ENCODE measurements at places on chromosomes 4 and X.

- no peak for DNase-seq
These were observed 21.6 kb upstream of the MAPK10 start for GRCh38 chr4:86381431-86381830.

DNA sequence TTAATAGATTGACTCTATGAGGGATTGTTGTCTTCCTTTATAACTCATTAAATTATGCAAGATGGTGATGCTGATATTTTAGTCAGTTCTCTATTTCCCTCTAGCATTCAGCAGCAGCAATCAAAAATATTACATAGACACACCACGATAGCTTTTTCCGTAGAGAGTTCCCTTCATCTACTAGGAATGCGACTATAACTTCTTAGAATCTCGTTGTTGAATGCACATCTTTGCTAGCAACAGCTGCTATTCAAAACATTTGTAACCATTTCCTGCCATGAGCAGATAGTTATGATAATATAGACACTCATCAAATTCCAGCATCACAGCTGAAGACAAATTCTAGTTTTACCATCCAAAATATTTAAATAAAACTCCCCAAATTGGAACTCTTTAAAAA, 147.4 kb upstream of the FGF13 start:
- no peak for DNase-seq

DNA sequence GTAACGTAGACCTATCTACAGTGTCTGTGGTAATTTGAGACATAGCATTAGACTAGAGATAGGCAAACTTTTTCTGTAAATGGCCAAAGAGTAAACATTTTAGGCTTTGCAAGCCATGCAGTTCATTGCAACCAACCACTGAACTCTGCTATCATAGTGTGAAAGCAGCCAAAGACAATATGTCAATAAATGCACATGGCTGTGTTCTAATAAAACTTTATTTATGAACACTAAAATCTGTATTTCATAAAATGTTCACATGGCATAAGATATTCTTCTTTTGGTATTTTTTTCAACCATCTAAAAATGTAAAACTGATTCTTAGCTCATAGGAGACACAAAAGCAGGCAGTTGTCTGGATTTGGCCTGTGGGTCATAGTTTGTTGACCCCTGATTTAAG, 120.9 kb downstream of the AMELX start:
- DNase-seq = no peak

- DNase-seq = peak; percentile 31
These were observed 3.1 kb downstream of the JADE1 start for GRCh38 chr4:128812442-128813235.

GRCh38 chr4:140856621-140857062, 100.5 kb upstream of the TBC1D9 start:
- DNase-seq = no peak

GRCh38 chr4:5510504-5510903, 197.9 kb downstream of the EVC2 start:
- no peak for DNase-seq

DNA sequence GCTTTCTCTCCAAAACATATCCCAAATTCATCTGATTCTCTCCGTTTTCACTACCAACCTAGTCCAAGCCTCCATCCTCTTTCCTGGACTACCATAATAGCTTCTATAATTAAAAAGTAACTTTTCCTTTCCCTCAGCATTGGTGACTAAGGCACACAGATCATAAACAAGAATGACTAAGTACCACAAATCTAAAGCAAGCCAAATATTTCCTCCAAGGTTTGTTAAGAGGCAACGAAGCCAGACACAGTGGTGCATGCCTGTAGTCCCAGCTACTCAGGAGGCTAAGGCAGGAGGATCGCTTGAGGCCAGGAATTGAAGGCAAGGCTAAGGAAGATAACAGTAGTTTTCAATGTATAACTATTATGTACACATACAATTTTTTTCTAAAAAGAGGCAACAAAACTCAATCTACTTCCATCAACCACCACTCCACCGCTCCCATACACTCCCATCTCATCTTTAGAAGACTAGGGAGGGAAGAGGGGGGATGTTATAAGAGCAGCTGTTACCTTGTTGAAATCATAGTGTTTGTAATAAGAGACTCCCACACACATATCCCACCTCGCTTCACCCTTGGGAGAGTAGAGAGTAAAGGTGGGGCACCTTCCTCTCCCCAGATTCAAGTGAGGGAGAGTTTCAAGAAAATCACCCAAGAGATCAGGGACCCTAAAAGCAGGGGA, 4.2 kb upstream of the JCHAIN start:
- DNase-seq = no peak

DNA sequence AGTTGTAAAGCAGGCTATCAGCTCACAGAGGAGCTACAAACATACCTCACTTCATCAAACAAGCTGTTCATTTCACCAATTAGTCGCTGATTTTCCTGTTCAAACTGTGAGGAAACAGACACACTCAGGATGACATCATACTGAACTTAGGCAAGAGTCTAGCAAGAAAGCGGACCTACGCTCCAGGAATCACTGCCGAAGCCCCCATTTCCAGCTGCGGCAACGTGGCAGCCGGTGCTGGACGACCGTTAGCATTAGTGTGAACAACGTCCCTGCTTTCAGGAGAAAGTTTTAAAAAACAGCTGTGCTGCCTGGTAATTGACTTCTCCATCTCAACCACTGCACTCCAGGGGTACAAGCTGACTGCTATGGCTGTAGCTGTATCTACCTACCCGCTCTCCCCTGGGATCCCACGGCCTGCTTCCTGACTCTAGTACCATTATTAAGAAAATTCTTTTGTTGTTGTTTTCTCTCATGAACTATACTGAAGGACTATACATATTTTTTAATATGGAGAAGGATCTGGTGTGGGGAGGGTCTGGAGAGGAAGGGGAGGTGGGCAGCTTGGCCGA, 38.3 kb downstream of the NSG1 start:
- DNase-seq = no peak

DNA sequence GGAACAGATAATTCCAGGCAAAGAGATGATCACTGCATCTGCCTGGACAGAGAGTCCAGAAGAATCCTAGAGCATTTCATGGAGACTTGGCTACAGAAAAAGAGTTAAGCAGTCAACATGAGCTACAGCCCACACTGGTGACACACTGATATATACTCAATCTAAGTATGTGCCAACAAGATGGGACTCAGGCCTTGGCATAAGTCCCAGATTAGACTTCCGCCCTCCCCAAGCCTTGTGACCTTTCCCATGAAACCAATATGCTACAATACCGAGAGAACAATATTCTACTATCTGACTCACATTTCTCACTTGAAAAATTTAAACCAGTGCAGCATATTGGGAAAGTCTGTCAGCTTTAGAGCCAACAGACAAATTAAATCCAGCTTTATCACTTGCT, 65.7 kb upstream of the SLITRK2 start:
- no peak for DNase-seq

DNA sequence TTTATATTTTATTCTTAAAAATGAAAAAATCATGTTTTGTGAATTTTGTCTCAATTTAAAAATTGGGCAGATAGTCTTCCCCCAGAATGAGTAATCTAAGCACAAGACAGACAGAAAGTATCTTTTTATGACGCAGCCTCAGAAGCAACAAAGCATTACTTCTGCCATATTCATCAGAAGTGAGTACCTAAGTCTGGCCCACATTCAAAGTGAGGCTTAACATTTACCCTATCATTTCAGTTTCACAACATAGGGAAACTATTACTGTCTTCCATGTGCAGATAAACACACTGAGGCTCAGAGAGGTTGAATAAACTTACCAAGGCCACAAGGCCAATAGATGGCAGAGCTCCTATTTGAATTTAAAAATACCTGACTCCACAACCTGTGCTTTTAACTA, 4.4 kb upstream of the PRDX4 start:
- DNase-seq = no peak

DNA sequence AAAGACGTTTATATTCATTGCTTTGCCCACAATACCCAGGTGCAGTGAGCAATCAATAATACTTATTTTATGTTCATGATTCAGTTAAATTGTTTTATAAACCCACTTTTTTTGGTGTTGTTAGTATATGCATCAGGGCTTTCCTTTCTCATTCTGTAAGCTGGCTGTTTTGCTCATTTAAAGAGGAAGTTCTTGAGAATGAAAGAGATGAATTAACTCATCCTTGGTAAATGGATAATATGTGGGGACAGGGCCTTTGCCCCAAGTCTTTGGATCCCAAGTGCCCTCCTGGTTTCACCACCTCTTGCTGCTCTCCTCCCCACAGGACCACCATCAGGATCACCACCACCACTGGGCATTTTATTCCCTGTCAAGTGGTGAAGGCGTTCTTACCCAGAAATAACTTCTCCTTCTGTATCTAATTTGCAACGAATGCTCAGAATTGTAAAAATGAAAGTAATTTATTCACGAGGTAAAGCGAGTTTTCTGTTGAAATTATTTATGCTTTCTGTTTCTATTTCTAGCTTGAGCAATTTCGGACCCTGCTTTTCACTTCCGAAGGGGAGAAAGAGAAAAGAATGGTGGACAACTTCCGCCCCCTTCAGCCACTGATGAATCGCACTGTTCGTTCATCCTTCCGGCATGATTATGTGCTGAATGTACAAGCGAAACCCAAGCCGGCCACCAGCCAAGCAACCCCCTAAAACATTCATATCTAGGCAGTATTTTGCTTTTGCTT, 8.2 kb upstream of the ZRSR2 start:
- DNase-seq = no peak

DNA sequence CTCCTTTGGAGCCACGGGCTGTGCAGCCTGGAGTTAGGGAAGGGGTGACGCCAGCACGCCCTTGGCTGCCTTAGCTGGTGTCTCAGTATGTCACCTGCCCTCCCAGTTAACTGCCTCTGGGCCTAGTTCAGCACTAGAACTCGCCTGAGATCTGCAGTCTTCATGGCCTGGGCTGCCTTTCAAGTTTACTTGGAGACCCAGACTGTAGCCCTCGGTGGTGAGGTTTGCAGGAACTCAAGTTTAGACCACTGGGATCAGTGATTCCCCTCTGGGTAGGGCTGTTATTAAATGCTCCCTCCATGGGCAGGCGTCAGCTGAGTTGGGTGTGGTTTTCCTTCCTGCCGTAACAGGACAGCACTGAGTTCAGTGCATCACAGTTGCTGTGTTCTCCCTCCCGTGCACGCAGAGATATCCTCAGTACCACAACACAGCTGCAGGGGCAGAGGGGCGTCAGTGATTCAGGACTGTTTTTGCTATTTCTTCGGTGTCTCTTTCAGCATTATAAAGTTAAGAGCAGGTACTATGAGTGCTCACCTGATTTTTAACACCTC, 30.5 kb downstream of the PLAC8 start:
- DNase-seq = no peak

DNA sequence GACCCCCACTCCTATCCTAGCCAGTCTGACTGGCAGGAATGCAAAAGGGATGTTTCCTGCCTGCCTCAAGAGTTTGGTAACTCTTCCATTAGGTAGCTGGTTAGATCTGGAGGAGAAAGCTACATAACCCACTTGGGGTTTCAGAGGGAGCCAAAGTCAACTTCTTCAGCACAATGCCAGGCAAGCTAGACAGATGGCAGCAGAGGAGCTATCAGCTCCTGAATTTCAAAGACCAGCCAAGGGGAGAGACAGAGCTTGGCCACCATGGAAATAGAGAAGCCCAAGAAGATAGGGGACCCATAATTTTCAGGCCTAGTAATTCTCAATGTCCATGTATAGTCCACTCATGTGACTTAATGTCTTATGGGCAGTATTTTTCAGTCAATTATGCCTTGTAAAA, 56.4 kb downstream of the PGRMC1 start:
- DNase-seq = no peak

DNA sequence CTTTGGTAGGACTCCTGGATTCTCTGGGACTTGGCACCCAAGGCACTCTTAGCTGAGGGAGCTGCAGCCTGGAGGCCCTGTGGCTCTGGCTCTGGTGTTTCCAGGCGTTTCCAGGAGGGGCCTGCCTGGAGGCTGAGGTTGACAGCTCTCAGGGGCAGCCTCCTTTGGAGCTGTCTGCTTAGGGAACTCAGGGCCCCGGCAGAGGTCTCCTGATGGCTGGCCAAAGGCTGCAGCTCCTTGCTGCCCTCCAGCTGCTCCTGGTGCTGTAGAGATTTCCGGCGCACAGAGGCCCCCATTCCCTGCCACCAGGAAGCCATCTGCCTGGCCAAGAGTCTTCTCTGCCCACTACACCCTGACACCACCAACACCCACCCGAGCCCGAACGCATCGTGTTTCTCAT, 25.3 kb upstream of the ARHGEF38 start:
- no peak for DNase-seq

GRCh38 chrX:124300405-124300804, 32.1 kb upstream of the TEX13D start:
- no peak for DNase-seq

DNA sequence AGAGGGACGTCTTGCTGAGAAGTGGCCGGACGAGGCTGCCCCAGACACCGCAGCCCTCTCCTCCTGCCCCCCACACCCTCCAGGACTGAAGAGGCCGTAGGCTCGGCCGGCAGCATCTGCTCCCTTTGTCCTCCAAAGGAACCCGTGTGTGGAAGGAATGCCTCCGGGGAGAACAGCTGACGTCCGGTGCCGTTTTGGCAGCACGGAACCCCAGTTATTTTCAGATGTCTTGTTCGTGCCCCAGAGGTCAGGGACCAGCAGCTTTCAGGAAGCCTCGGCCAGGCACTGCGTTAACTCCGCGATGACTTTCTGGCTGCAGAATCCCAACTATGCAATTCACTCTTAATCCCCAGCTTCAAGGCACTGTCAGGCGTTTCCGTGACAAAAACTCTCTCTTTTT, 10.9 kb upstream of the PPP2R3B start:
- no peak for DNase-seq

- DNase-seq = no peak
These were observed 145.5 kb downstream of the ANXA5 start for GRCh38 chr4:121551271-121551670.

DNA sequence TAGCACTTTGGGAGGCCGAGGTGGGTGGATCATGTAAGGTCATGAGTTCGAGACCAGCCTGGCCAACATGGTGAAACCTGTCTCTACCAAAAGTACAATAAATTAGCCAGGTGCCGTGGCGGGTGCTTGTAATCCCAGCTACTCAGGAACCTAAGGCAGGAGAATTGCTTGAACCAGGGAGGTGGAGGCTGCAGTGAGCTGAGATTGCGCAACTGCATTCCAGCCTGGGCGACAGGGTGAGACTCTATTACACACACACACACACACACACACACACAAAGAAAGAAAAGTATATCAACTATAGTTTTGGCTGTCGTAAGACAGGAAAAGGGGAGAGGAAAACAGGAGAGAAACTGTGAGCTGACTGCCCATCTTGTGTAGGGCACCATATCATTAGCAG, 171.7 kb downstream of the ADAMTS3 start:
- DNase-seq = no peak

- DNase-seq = no peak
These were observed 218.2 kb downstream of the IDS start for GRCh38 chrX:149286940-149287349.

DNA sequence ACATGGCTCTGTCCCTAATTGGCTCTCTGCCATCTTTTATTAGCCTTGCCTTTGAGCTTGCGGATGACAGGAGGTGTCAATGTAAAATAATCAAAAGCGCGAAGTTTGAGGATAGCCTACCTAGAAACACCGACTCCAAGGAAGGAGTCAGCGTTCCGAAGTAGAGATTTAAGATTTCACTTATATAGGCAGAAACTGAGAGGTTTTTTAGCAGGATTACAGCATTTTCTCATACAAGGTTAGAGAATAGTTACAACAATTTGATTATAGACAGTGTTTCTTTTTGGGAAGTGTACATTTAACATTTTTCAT, 499 bp upstream of the NFXL1 start:
- no peak for DNase-seq

- DNase-seq = no peak
These were observed 76.1 kb downstream of the AMMECR1 start for GRCh38 chrX:110241816-110242215.

GRCh38 chr4:112721627-112722026, 84.7 kb downstream of the LARP7 start:
- no peak for DNase-seq

All from stimulated activated CD4-positive, alpha-beta T cell treated with anti-CD3 and anti-CD28 coated beads, TNF-alpha, amount 100 ng/mL, for 48 hours (primary cell).